Astrocyte (in vitro differentiated cells and primary cell): ENCODE measurements at places on chromosomes 13 and 19. TPM values are rescaled to one million over a fixed set of nuclear protein-coding genes. Genes with fewer than 3 reads are reported as not detected.

Gene LYPD3
- 0.22 and 0.54 TPM in 2 replicates for total RNA-seq

Gene CEACAM1
- 1.1 and 1.7 TPM in 2 replicates for total RNA-seq

Gene THSD8
- 3.6 and 4.5 TPM in 2 replicates for total RNA-seq

Gene TUBA3C
- not detected in 2 replicates for total RNA-seq

Gene CEACAM3
- not detected in 2 replicates for total RNA-seq

Gene BSPH1
- total RNA-seq: not detected in 2 replicates

Gene ATP8A2
- total RNA-seq: 1.2 and 1.3 TPM in 2 replicates

Gene NRTN
- total RNA-seq: 0.62 and 0.66 TPM in 2 replicates

Gene SNRPA
- total RNA-seq: 60.0 and 67.0 TPM in 2 replicates

Gene CRX
- total RNA-seq: not detected in 2 replicates

Gene NALCN
- total RNA-seq: 1.1 and 2.2 TPM in 2 replicates

Gene C13orf46
- 3.0 and 5.0 TPM in 2 replicates for total RNA-seq

Gene ANGPTL8
- total RNA-seq: not detected in 2 replicates

Gene PSG7
- not detected in 2 replicates for total RNA-seq

Gene ZNF296
- 3.0 and 3.1 TPM in 2 replicates for total RNA-seq

Gene SMIM17
- total RNA-seq: 0.27 TPM in 1 of 2 replicates, not detected in the other

Gene GRK1
- total RNA-seq: not detected in 2 replicates

Gene GPC5
- total RNA-seq: 0.67 and 1.1 TPM in 2 replicates

Gene LSM4
- 102 and 127 TPM in 2 replicates for total RNA-seq

Gene TINCR
- 0.38 and 1.4 TPM in 2 replicates for total RNA-seq

Gene CAMSAP3
- 2.8 and 4.1 TPM in 2 replicates for total RNA-seq

Gene MBD3L2
- 0.57 TPM in 1 of 2 replicates, not detected in the other for total RNA-seq

Gene COL4A2
- total RNA-seq: 1,414 and 1,647 TPM in 2 replicates

Gene OR7A5
- total RNA-seq: not detected in 2 replicates

Gene MEF2B
- 0.58 and 1.7 TPM in 2 replicates for total RNA-seq

Gene AMER2
- 0.02 TPM in 1 of 2 replicates, not detected in the other for total RNA-seq

Gene ADAT3
- total RNA-seq: 3.7 and 5.7 TPM in 2 replicates

Gene ZNF90
- total RNA-seq: 3.1 and 5.8 TPM in 2 replicates

Gene SERPINE3
- total RNA-seq: not detected in 2 replicates

Gene RAB3A
- total RNA-seq: 6.6 and 7.5 TPM in 2 replicates

Gene TRPC4
- total RNA-seq: 11.1 and 14.4 TPM in 2 replicates

Gene CPAMD8
- total RNA-seq: 1.4 and 1.9 TPM in 2 replicates

Gene C19orf33
- 4.9 and 5.8 TPM in 2 replicates for total RNA-seq

Gene ZNF562
- 21.7 and 26.2 TPM in 2 replicates for total RNA-seq

Gene ZNF763
- total RNA-seq: not detected in 2 replicates

Gene PPP1R13L
- 56.6 and 56.7 TPM in 2 replicates for total RNA-seq

Gene PSG6
- 0.23 TPM in 1 of 2 replicates, not detected in the other for total RNA-seq

Gene PLK5
- 0.09 TPM in 1 of 2 replicates, not detected in the other for total RNA-seq

Gene HOMER3
- 41.9 and 42.2 TPM in 2 replicates for total RNA-seq

Gene BEST2
- total RNA-seq: not detected in 2 replicates

Gene CCDC194
- 14.1 and 15.5 TPM in 2 replicates for total RNA-seq

Gene SOHLH2
- 0.17 TPM in 1 of 2 replicates, not detected in the other for total RNA-seq

Gene CGB5
- total RNA-seq: 2.0 and 6.5 TPM in 2 replicates
